Skin of body (tissue), 3 donors: ENCODE measurements at places on chromosomes 11 and 22.

GRCh38 chr11:44564670-44565210, 723 bp upstream of the CD82 start:
- no peak for DNase-seq

DNA sequence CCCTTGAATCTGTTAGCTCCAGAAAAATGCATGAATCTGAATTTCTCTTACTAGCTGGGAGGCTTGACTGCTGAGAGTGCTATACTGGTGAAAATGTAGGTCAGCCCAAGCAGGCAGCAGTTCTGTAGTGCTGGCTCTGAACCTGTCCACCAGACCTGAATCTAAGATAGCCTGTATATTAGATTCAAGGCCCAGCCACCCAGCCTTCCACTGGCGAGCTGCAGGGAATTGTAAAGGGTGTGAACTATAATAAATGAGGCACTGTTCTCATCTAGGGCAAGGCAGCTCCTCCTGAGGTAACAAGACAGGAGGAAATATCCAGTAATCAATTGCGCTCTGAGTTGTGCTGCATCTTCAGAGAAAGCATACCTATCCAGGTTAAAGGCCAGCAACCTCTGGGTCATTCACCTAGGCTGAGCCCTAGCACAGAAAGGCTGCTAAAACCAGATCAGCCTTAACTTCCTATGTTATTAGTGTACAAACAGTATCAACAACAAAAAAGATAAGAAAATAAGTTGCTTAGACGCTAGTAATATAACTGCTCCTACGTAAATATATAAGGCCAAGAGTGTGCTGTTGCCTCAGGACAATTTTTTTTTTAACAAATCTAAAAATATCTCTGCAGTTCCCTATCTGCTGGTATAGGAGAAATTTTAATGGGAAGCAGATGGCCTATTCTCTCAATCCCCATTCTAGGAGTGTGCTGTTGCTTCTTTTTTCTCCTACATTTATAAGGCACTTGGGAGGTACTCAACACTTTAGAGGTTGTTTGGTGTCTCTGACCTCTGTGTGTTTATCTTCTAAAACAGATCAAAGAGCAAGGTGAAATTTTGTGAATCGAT, 63.0 kb downstream of the RELT start:
- peak; percentile 37 for DNase-seq

- no peak for DNase-seq
Measured at GRCh38 chr11:2468363-2469235, 23.8 kb downstream of the KCNQ1 start.

GRCh38 chr11:27409049-27409448, 46.0 kb upstream of the CCDC34 start:
- DNase-seq: no peak

- no peak for DNase-seq
Measured at GRCh38 chr11:130054966-130055365, 14.7 kb upstream of the APLP2 start.

- no peak for DNase-seq
Measured at GRCh38 chr22:49915610-49916009, 2.6 kb downstream of the ALG12 start.

DNA sequence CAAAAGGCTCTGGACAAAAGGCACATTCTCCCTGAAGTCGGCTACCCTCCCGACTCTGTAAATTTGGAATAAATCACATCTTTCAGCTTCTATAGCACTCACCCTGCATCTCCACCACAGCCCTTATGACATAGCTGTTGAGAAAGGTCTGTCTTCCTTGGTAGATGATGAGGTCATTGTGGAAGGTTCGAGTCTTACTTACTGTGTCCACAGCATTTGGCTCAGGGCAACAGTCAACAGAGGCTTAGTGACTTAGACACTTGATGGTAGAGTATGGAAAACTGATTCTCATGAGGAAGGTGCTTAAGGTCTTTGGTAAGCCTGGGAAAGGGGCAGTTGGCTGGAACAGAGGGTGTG, 45.6 kb downstream of the PTPRJ start:
- no peak for DNase-seq

GRCh38 chr11:10568486-10568941, at the start of gene LYVE1:
LYVE1 (minus strand) TSS chr11:10568665; CDS start chr11:10568532, 133 bp downstream.
- peak; percentile 44 for DNase-seq

GRCh38 chr11:122763108-122763507, 75.2 kb upstream of the CRTAM start:
- DNase-seq: no peak

DNA sequence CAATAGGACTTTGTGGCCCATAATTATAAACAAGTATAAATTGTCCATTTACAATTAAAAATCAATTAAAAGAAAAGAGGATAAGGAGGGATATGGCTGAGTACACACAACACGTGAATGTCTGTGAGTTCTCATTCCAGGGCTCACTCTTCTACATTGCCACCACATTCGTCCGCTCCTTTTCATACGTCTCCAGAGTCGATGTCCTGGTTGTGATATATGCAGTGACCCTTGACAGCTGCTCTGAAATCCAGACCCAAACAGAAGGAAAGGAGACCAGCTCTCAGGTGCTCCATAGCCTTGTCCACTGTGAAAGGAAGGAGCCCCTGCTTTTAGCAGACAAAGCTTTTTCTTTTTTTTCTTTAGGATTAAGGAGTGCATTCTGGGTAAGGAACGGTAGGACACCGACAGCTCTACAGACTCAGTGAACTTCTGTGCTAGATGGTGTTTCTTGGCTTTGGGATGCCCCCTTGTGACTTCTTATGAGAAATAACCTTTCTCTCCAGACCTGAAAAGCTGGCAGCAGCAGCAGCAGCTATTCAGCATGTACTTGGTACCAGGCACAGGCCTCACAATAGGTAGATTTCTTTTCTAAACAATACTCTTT, 19.7 kb upstream of the DNAJB13 start:
- no peak for DNase-seq

DNA sequence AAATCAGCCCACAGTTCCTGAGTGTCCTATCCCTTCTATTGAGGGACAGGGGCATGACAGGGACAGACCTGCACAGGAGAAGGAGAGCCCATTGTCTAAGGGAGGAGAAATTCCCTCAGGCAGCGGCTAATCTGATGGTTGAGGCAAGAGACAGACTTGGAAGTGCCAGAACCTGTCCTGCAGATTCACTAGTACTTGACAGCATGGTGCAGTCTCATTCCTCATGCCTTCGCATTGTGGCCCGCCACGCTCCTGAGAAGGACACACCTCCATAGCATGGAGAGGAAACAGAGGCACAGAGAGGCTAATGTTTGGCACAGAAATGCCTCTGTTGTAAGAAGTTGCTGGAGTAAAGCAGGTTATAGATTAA, 3.2 kb downstream of the P2RY6 start:
- no peak for DNase-seq

GRCh38 chr11:27012234-27012921, 18.5 kb downstream of the FIBIN start:
- peak; percentile 46 for DNase-seq

- no peak for DNase-seq
Measured at GRCh38 chr11:118068206-118068944, 8.5 kb upstream of the TMPRSS4 start.
